ENCODE measurements at places on chromosomes 2 and 18.

DNA sequence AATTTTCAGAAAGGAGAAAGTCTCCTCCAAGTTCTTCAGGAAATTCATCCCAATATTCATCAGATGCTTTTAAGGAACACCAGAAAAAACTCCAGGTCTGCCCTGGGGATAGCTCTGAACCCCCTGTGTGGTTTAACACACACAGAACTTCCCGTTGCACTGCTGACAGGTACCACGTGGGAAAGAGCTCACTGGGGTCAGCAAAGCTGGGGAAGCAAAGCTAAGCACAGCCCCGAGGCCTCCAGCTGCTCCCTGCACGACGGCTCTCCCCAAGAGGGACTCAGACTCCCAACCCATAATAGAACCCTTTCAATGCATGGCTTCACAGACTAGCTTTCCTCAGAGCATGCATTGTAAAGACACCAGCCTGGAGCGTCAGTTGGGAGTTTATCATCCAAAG is 28.0 kb downstream of the ADI1 start:
- no peak overlapping the region for H3K4me3 ChIP-seq
- no peaks in the 10 kb centered on the region for H3K36me3 ChIP-seq
- H3K27me3 ChIP-seq: no peaks in the 10 kb centered on the region
- DNase-seq: peak; percentile 37
- no peak overlapping the region for H3K27ac ChIP-seq

GRCh38 chr2:179024445-179024844 is 25.5 kb downstream of the CCDC141 start:
- no peaks in the 10 kb centered on the region for H3K36me3 ChIP-seq
- no peak for DNase-seq
- no peak overlapping the region for H3K27ac ChIP-seq
- peaks cover 9% of the 10 kb centered on the region for H3K4me1 ChIP-seq
- no peak overlapping the region for H3K4me3 ChIP-seq
- no peaks in the 10 kb centered on the region for H3K27me3 ChIP-seq

DNA sequence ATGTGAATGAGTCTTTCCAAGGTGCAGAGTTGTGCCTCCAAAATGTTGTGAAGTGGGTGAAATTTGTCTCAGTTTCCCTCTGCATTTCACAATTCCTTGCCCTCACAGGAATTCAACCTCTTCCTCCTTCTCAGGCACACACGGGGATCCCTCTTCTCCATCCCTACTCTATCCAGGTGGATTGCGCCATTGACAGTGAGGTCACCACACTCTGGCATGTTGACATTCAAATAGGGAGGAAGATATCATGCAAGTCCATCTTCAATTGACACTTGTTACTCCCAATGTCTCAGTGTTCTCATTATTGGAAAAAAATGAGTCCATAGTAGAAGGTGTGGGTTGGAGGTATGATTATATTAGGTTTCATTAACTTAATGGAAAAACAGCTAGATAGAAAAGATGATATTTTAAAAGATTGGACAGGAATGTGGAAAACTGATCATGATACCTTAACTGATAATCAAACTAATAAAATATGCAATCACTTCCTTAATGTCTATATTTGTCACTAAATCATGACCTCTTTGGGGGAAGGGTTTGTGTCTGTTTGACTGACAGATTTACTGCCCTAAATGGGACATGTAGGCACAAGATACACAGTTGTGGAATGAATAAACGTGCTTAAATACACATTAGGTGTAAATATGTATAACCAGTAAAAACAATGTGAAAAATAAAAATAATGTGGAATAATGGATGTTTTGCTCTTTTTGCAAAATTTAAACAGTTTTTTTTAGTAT is 213.8 kb upstream of the SLC8A1 start:
- DNase-seq: no peak
- no peak overlapping the region for H3K4me3 ChIP-seq
- H3K4me1 ChIP-seq: no peaks in the 10 kb centered on the region
- no peaks in the 10 kb centered on the region for H3K36me3 ChIP-seq

- H3K4me3 ChIP-seq: no peak overlapping the region
- no peaks in the 10 kb centered on the region for H3K36me3 ChIP-seq
- H3K27ac ChIP-seq: no peak overlapping the region
- H3K27me3 ChIP-seq: no peaks in the 10 kb centered on the region
- no peaks in the 10 kb centered on the region for H3K4me1 ChIP-seq
Observed at GRCh38 chr18:66078925-66079800, 328.4 kb downstream of the CDH7 start.

DNA sequence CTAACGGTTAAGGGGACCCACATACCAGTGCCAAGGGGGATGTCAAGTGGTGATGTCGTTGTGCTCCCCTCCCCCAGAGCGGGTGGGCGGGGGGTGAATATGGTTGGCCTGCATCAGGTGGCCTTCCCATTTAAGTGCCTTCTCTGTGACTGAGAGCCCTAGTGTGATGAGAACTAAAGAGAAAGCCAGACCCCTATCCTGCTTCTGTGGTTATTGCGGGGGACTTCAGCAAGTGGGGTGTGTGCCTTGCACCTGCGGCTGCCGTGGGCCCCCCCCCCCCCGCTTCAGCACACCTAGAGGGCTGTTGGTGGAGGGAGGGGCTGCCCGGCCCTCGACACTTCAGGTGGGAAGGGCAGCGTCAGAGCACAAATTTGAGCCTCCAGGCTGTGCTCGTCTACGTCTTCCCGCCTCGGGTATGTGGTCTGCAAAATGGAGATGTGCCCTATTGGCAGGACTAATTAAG is 6.1 kb downstream of the CTDSP1 start:
- H3K4me3 ChIP-seq: peak overlapping the region; percentile 60
- no peaks in the 10 kb centered on the region for H3K27me3 ChIP-seq
- peak overlapping the region; percentile 74 for H3K27ac ChIP-seq
- H3K4me1 ChIP-seq: peaks cover 32% of the 10 kb centered on the region

GRCh38 chr2:40329739-40330030 is 122.2 kb downstream of the SLC8A1 start:
- no peak overlapping the region for H3K27ac ChIP-seq
- H3K36me3 ChIP-seq: no peaks in the 10 kb centered on the region

DNA sequence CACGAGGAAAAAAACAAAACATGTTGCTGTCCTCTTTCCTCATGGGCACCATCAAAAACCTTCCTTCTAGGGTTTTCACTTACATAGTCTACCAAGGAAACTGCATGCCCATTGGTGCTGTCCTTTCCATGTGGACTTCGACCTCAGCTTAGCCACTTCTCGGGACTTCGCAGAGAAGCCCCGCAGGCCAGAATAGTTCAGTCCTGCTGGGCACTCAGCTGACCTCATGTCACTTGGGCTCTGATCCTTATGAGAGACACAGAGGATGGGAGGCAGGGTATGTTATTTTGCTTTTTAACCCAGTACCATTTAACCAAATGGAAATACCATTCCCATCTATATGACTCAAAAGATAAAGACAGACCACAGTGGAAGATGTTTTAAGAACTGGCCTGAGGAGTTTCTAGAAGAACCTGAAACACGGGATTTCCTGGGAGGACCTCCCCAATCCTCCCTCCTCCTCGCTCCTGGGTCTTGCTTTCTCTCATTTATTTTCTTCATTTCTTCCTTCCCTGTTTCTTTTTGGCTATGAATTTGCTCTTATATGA is 28.4 kb downstream of the AAK1 start:
- no peaks in the 10 kb centered on the region for H3K27me3 ChIP-seq
- peaks cover 32% of the 10 kb centered on the region for H3K4me1 ChIP-seq
- H3K27ac ChIP-seq: no peak overlapping the region
- H3K36me3 ChIP-seq: no peaks in the 10 kb centered on the region

DNA sequence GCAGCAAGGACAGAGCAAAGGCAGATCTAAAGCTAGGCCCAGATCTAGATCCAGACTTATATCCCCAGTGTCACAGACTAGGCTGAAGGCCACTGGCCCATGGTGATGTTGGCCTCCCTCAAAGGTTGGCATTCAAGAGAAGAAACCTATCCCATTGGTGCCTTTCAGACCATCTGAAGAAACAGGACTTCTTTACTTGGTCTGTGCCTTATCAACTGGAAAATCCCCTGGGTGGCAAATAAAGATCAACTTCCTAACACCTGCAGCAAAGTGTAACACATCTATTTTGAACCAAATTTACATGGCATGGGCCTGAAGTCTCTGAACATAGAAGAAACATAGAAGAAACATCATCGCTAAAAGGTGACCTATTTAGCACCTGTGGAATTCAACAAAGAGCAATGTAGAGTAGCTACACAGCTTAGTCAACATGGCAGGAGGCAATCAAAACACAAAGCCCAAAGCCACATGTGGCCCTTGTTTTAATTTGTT is 35.8 kb downstream of the METTL4 start:
- no peak overlapping the region for H3K27ac ChIP-seq
- peaks cover 10% of the 10 kb centered on the region for H3K4me1 ChIP-seq
- H3K36me3 ChIP-seq: peaks cover 19% of the 10 kb centered on the region
- no peak for DNase-seq
- no peaks in the 10 kb centered on the region for H3K27me3 ChIP-seq

DNA sequence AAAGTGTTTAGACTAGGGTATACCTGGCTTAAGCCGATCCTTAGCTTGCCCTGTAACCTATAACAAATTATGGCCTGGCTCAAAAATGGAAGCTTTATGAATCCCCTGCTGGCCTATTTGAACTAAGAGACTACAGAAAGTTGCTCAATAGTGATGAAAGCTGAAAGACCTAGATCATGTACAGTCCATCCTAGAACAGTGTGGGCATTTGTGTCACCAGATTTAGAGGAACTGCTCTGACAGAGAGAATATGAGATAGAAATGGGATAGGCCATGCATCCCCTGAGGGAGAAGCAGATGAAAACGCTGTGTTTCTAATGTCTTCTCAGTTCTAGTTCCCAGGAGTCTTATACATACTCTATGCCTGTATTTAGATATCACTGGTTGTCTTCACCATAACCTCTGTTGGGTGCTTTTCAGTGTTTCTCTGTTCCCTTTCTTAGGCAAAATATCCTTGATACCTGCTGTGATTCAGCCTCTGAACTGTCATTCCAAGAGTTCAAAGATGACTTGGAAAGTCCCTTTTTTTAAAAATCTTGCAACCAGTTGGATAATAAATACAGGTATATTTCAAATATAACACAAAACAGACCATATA is 246.9 kb upstream of the SLC39A10 start:
- H3K27ac ChIP-seq: no peak overlapping the region
- H3K27me3 ChIP-seq: no peaks in the 10 kb centered on the region
- H3K36me3 ChIP-seq: no peaks in the 10 kb centered on the region
- H3K4me1 ChIP-seq: no peaks in the 10 kb centered on the region
- no peak overlapping the region for H3K4me3 ChIP-seq

DNA sequence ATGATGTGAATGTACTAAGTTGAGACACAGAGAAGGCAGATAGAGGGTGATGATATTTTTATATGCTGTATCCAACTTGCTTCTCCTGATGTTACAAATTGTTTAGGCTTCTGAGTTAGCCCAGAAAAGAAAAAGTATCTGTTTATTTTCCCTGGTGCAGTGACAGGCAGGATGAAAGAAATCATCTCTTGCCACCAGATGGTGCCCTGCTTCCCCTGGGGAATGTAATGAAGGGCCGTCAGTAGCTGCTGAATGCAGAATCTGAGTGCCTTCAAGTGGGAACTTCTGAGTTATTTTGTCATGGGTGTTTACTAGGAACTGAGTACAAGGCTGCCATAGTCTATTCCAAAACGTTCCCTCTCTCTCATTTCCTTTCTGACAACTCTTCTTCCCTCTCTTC is 525.6 kb downstream of the MBD2 start:
- no peak overlapping the region for H3K27ac ChIP-seq
- no peaks in the 10 kb centered on the region for H3K36me3 ChIP-seq

- H3K4me3 ChIP-seq: no peak overlapping the region
- DNase-seq: peak; percentile 59
- H3K27me3 ChIP-seq: no peaks in the 10 kb centered on the region
- H3K36me3 ChIP-seq: peaks cover 10% of the 10 kb centered on the region
- H3K27ac ChIP-seq: no peak overlapping the region
Observed at GRCh38 chr2:229800997-229801754, 86.8 kb upstream of the DNER start.

DNA sequence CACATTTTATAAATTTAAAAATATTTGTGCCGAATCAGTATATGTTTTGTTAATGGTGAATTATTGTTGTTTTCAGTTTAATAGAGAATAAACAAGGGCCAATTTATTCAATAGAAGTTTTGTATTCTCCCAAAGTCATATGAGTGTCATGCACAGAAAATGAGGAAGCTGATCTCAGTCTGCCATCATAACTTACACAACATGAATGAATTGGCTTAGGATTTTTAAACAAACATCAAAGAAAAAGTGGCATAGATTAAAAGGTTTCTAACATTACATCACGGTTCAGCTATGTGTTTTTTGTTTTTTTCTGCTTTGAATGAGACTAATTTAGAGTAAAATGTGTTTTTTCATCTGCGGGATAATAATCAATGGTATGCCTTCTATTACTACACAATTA is 123.4 kb upstream of the CTNNA2 start:
- no peaks in the 10 kb centered on the region for H3K36me3 ChIP-seq
- H3K27me3 ChIP-seq: no peaks in the 10 kb centered on the region
- no peak overlapping the region for H3K4me3 ChIP-seq
- no peak overlapping the region for H3K27ac ChIP-seq

DNA sequence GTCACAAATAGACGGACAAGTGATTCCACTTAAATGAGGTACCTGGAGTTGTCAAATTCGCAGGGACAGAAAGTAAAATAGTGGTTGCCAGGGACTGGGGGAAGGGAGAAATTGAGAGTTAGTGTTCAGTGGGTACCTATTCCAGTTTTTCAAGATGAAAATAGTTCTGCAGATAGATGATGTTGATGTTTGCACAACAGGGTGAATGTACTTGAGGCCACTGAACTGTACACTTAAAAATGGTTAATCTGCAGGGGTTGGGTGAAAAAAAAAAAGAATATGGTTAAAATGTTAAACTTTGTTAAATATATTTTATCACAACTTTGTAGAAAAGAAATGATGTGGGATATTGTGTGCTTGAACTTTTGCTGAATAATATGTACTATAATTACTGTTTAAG is 102.3 kb downstream of the NCK2 start:
- H3K27me3 ChIP-seq: no peaks in the 10 kb centered on the region
- H3K36me3 ChIP-seq: no peaks in the 10 kb centered on the region
- H3K4me1 ChIP-seq: peaks cover 5% of the 10 kb centered on the region
- DNase-seq: no peak
- H3K4me3 ChIP-seq: no peak overlapping the region

DNA sequence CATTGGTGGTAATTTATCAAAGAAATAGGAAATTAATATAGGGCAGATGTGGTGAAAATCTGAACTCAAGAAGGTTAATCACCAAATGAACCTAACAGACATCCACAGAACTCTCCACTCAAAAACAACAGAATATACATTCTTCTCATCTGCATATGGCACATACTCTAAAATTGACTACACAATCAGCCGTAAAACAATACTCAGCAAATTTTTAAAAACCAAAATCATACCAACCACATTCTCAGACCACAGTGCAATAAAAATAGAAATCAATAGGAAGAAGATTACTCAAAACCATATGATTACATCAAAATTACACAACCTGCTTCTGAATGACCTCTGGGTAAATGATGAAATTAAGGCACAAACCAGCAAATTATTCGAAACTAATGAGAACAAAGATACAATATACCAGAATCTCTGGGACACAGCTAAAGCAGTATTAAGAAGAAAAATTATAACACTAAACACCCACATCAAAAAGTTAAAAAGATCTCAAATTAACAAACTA is 31.0 kb downstream of the RBM43 start:
- H3K36me3 ChIP-seq: no peaks in the 10 kb centered on the region
- no peak overlapping the region for H3K27ac ChIP-seq
- no peak overlapping the region for H3K4me3 ChIP-seq
- DNase-seq: no peak
- H3K27me3 ChIP-seq: no peaks in the 10 kb centered on the region
